ENCODE measurements at places on chromosomes 5 and 9.

DNA sequence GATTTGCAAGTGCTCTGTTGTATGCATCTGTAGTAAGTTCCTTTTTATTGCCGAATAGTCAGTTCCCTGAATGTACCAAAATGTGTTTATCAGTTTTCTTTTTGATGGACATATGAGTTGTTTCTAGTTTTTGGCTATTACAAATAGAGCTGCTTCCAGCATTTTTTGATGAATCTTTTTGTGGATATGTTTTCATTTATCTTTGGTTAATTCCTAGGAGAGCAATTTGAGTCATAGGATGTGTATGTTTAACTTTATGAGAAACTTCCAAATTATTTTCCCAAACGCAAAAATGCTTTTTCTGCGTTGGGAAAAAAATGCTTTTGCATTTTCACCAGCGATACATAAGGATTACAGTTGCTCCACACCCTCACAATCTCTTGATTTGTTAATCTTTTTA, 287.7 kb downstream of the FER start:
- no peak for DNase-seq

DNA sequence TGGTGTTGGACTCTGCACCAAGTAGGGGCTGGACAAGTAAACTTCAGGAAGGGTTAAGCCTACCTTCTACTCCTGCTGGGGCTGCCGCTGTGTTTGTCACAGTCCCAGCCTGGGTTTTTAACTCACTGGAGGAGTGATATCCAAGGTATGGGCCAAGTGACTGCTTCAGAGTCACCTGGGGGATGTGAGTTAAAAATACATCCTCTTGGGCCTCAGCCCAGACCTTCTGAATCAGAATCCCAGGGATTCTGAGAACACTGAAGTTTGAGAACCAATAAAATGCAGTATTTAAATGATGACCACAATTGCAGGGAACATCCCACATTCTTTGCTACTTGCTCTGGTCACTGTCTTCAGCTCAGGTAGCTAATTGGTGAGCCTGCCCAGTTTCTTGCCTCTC, 95.1 kb upstream of the DNAH5 start:
- DNase-seq: no peak

DNA sequence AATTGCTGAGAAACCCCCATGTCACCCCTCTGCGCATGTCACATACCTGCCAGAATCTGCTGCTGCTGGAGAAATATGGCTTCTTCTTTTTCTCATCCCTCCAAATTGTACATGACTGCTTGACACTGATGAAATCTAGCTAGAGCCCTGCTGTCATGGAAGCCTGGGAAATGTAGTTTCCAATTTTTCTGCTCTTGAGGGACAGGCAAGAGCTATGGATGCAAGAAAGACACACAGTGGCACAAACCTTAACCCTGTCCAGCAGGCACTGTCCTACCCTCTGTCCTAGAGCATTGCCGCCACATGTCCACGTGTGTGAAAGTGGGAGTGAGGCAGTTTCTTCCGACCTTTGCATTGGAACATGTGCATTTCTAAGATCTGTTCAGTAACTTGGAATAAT, 255.5 kb upstream of the SEMA6A start:
- no peak for DNase-seq

DNA sequence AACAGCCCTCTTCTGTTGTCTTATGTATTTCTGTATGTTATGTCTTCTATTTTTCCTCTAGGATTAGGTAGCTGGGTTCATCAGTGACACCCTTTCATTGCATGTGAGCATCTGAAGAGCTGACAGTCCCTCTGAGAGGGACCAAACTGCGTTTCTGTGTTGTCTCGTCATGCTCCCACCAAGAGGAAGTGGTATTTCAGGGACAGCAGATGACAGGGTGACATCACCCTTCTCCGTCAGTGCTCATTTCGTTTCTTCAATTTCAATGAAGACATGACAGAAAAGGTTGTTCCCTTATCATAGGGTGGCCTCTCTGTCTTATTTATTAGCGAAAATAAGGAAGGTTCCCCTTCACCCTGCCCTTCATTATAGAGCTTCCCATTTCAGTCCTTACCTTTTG, 225.9 kb upstream of the NR4A3 start:
- DNase-seq: no peak

GRCh38 chr5:73812962-73813588, 187.1 kb downstream of the ARHGEF28 start:
- no peak for DNase-seq

DNA sequence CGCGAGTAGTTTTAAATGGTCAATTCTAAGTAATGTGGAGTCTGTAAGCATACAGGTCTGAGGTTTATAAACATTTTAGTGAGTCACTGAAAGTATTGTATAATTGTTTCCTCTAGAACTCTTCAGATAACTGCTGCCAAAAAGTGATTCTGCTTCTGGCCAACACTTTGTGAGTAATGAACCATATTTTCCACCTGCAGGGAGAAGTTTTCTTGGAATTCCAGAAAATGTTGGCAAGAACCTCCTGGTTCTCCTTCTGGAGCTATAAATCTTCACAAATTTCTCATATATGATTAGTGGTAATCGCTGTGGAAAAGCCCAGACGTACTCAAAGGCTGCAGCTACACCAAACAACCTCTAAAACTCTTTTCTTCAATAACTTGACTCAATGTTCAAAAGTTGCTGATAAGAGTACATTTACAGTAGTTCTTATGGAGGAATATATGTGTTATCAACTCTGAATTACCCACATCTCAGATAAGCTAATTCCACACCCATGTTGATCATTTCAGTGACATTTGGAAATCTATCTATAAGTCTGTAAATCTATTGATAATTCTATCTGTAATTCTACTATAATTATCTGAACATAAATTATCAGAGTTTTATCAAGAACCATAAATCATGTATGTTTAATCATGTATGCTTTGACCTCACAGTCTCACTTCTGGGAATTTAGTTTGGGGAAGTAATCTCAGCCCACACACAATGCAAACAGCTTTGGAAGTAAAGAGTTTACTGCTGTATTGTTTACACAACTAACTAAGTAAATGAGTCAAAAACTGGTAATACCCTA, 74.1 kb downstream of the FNBP1 start:
- DNase-seq: no peak

DNA sequence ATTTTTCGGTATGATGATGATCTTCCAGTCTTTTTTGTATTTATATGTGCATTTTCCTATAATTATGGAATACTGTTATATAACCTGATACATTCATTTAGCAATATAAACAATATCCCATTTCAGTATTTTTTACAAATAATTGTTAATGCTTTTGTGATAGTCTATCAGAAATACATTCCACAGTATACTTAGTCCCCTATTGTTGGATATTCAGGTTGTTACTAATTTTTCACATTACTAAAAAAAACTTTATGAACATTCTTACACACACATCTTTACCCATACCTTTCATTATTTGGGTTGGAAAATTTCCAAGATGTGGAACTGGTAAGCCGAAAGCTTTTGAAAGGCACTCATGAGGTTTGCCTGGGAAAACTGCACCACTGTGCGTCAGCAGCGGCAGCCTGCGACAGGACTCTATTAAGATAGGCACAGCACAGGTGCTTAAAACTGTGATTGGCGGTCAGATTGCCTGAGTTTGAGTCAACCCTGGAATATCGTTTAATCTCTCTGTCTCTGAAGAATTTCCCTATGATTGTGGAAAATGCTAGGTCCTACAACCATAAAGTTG, 147.5 kb upstream of the ERCC6L2 start:
- DNase-seq: no peak

DNA sequence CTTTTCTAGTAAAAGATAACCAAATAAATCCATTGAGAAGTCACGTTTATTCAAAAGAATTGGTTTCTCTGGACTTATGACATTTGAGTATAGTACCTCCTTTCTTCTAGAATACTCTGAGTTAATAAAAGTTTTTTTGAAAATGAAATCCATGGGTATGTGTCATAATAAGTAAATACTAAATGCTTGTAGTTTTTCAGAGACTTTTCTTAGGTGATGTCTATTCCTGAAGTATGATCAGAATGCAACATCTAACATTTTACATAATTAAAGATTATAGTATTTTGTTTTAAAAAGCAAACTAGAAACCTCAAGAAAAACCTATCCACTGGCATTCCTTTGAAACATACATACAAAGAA, 63.2 kb downstream of the NFIB start:
- DNase-seq: no peak

DNA sequence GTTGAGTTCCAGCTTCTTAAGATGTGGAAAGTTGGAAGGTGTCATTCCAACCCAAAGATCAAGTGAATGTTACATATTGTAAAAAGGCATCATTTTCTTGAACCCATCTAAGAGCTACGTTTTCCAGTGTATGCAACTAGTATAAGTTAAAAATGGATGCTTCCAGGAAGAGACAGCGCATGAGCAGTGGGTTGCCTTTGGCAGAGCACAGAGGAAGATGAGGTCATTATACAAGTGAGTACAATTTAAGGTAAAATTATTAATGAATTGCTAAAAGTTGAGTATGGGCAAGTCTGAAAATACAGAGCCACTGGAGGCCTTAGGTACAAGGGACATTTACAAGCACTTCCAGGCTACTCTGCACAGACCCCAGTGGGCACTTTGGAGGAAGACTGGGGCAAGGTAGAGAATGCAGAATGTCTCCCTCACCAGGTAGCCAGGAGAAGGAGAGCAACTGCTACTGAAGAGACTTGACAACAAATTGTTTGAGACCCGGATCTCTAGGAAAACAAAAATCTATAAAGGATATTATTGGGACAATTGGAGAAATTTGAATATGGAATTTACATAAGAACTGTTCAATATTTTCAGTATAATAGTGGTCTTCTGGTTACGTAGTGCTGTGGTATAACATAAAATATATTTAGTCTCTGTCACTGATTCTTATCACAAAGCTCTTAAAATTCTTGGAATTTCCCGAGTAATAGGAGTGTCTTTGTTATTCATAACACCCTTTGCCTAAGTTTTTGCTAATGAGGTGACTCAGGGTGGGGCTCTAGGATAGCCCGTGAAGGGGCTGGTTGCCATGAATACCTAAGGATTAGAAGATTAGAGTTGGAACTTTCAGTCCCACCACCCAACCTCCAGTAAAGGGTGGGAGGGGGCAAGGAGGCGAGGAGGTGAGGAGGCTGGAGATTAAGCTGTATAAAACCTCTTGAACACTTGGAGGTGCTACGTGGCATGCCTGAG, 129.9 kb upstream of the FER start:
- peak; percentile 79 for DNase-seq

DNA sequence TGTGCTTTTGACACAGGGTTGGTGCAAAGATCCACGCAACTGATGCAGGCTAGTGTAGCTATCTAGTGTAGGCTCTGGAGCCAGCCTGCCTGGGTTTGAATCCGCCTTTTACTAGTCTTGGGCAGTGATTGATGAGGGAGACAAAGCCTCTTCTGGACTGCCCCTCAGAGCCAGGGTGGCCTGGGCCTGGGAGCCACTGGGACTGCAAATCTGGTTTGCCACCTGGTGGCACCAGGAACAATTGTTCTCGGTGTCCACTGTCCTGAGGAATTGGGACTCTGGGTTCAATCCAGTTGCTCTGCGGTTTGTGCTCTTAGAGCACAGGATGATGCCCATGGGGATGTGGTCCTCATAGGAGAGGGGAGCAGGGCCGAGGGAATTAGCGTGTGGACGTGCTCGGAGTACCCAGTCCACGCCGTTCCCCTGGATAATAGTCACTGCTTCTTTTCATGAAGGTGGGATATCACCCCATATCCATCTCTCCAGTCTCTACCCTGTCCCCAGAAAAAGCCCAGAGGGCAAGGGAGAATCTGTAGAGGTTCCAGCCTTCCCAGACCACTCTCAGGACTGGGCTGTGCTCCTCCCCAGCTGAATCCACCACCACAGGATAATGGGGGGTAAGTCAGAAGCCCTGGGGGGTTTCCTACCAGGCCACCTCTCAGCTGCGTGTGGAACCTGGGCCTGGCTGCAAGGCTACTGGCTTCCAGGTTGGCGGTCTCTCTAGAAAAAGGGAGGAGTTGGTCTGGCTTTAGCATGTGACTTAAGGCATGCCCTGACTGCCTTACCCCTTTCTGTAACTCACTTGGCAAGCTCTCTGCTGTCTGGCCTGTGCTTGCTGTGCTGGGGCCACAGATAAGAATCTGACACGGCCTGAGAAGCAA, 1.9 kb downstream of the B4GALT7 start:
- no peak for DNase-seq

DNA sequence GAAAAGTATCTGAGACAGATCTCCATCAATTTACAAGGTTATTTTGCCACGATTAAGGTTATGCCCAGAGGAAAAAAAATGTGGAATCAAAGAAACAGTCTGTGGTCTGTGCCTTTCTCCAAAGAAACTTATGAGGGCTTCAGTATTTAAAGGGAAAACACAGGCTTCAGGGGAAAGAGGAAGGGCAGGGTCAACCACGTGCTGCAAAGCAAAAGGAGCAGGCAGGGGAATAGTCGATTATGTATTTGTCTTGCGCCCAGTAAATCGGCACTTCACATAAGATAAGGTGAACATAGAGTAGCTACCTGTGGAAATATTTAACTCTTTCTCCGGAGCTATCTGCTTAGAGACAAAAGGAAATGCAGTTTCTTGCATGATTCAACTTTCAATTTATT, 343.7 kb downstream of the RAB3C start:
- no peak for DNase-seq

GRCh38 chr5:132003170-132003744, 8.2 kb downstream of the ACSL6 start:
- peak; percentile 92 for DNase-seq

DNA sequence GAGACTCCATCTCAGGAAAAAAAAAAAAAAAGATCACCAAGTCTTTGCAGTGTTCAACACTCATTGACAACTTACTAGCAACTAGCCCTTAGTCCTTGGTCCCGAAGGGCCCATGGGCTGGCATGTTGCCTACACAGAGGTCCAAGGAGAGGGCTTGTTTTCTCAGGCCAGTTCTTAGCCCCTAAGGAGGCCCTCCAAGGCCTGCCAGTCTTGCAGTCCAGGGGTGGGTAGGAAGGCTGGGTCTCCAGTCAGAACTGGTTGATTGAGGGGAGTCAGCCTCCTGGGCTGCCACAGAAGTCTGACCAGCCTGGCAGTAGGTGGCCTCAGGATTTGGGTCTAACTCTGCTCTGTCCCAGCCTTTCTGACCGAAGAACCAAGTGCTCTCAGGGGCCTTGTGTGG, 32.7 kb downstream of the IER5L start:
- DNase-seq: no peak

All from endodermal cell (in vitro differentiated cells).